ENCODE measurements at places on chromosomes 1 and 21.

DNA sequence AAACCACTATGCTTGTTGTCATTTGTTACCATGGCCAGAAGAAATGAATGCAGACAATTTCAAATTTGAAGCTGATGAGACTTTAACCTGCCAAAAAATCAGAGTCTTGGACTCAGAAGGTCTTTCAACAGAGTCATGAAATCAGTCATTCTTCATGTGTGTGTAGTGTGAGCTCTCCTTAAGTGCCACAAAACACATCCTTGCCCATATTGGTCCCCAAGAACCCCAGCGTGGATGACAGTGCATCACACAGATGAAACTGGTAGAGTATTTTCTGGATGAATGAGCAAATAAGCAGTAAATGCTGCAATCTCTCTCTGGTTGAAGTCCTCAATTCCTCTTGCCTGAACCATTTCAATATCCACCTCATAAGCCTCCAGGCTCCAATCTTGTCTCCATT lies 28.7 kb upstream of the ETS2 start:
- no peak for DNase-seq

GRCh38 chr1:70840260-70840953 lies 207.2 kb downstream of the PTGER3 start:
- no peak for DNase-seq

DNA sequence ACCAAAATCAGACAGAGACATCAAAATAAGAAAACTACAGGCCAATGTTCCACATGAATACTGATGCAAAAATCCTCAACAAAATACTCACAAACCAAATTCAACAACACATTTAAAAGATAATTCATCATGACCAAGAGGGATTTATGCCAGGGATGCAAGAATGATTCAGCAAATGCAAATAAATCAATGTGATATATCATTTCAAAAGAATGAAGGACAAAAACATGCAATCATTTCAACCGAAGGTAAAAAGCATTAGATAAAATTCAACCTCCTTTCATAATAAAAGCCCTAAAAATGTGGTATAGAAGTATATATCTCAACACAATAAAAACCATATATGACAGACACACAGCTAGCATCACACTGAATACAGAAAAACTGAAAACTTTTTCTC lies 81.5 kb upstream of the LYPLAL1 start:
- no peak for DNase-seq

GRCh38 chr1:179775009-179775408 lies 31.9 kb downstream of the FAM163A start:
- no peak for DNase-seq

- DNase-seq, result no peak
Measured at GRCh38 chr1:4725416-4725815, 71.0 kb downstream of the AJAP1 start.

DNA sequence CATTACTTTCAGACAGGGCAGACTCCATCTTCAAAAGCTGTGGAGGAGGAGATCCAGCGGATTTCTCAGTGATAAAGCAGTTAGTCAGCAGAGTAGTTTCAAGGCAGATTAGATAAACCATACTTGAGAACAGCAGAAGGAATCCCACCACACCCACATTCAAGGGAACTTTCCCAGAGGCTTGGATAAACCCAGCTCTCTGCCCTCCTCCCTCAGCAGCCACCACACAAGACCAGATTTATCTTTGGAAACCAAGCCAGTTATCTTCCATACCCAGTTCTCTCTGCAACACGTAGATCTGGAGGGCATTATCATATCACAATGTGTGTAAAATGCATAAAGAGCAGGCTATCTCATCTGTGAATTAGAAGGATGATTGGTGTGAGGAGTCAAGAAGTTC lies 40.2 kb downstream of the GFI1 start:
- DNase-seq, result no peak

DNA sequence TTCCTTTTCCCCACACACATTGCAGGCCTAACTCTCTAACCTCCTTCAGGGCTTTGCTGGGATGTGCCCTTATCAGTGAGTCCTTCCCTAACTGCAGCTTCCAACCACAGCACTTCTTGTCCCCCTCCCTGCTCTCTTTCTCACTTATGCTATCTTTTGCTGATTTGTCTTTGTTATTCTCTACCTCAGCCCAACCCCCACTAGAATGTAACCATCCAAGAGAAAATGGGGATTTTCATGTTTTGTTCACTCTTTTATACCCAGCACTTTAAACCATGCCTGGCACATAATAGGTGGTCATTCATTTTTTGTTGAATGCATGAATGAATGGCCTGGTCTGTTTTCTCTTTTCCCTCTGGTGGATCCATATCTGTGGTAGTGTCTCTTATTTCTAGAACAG lies 243.5 kb downstream of the KAZN start:
- DNase-seq, result no peak

- DNase-seq, result no peak
Measured at GRCh38 chr1:10685196-10685807, 111.1 kb downstream of the CASZ1 start.

GRCh38 chr1:58264462-58264861 lies 282.1 kb downstream of the OMA1 start:
- no peak for DNase-seq

DNA sequence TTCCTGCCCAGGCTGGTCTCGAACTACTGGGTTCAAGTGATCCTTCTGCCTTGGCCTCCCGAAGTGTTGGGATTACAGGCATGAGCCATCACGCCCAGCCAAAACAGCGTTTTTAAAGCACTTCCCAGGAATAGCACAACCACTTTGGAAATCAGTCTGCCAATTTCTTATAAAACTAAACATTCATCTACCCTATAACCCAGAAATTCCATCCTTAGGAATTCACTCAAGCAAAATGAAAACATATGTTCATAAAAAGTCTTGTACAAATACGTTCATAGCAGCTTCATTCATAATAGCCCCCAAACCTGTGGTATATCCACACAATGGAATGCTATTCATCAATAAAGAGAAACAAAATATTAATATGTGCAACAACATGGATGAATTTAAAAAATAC lies 36.1 kb downstream of the PHC2 start:
- no peak for DNase-seq

- no peak for DNase-seq
Measured at GRCh38 chr1:74502858-74503257, 9.6 kb downstream of the LRRC53 start.

GRCh38 chr1:160097151-160097910 lies 1.1 kb downstream of the IGSF8 start:
- DNase-seq, result peak; percentile 8

DNA sequence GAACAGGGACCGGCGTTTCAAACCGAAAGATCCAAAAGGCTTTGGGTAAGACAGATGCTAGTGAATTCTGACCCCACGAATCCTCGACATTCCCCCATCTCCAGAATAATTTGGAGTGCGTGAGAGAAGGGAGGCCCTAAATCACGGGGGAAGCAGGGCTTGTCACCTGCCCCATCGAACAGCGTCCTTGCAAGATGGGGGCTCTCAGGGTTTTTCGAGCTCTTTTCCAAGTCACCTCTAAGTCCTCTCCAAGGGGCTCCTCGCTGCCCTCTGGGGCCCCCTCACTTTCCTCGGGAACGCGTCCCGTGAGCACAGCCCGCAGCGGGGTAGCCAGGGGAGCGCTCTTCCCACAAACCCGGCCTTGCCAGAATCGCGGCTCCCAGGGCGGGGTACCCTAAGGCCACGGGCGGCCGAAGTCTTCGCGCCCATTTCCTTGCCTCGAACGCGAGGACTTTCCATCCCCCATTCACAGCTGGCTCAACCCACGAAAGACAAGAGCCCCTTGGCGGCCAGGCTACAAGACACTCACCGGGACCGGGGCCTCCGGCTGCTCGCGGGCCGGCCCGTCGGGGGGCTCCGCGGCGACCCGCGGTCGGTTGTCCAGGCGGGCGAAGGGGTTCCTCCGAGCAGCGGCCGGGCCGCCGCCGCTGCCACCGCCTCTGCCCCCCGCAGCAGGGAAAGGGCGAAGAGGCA lies 546 bp downstream of the DONSON start:
- DNase-seq, result no peak

- no peak for DNase-seq
Measured at GRCh38 chr1:161159913-161160243, 578 bp downstream of the USP21 start.

DNA sequence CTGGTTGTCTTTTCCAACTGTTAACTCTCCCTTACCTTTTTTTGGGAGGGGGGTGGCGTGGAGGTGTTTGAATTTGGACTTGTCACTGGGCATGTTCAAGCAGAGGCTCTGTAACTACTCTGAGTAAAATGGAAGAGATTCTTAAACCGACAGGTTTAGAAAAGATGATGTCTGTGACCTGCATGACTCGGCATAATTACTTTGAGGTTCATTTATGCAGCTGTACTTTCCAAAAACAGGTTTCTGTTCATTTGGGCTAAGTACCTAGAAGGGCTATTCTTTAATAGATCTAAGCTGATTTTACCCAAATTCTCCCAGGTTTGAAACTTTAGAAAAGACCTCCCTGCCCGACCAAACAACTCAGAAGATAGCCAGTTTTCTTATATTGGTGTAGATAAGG lies 80.3 kb downstream of the SLC35A3 start:
- no peak for DNase-seq

- DNase-seq, result no peak
Measured at GRCh38 chr1:29333008-29333407, 96.7 kb downstream of the PTPRU start.

GRCh38 chr1:170318736-170319135 lies 173.0 kb downstream of the NTMT2 start:
- DNase-seq, result no peak

- DNase-seq, result no peak
Measured at GRCh38 chr1:183989078-183989577, 48.4 kb downstream of the COLGALT2 start.

GRCh38 chr1:247277191-247277590 lies 21.3 kb downstream of the VN1R5 start:
- DNase-seq, result no peak

DNA sequence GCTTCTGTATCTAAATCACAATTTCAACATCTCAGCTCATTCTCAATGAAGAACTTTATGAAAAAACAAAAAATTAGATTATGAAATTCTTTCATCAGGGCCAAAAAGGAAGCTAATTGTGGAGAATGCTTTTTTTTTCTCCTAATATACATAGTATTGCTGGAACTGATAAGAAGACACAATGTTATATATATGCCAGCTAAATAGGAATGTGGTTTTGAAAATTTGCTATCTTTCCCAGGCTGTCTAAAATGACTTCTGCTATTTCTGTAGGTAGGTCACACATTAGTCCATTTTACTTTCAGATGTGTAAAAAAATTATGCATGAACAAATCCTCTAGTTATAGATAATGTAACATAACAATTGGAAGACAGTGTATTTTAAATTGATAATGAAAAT lies 732.9 kb downstream of the RWDD3 start:
- DNase-seq, result no peak

GRCh38 chr1:41394369-41394744 lies 33.1 kb downstream of the FOXO6 start:
- DNase-seq, result no peak

DNA sequence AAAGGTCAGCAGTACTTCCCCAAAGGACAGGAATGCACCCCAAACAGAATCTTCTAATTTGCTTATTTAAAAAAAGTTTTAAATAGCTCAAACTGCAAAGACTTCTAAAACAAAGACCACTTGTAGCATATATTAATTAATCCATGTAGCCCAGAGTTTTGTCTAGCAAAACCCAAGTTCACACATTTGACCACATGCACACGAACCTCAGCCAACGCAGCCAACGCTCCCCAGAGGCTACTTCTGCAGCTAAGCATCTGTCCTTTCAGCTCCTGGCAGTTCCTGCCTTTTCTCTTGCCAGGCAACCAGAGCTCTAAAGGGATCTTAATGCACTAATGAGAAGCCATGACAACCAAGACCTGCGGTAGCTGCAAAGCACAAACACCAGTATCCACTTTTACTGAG lies 89.6 kb downstream of the RERE start:
- DNase-seq, result no peak

GRCh38 chr1:2284932-2285331 lies 56.8 kb downstream of the SKI start:
- no peak for DNase-seq

- DNase-seq, result no peak
Measured at GRCh38 chr1:206578068-206578977, 33.9 kb downstream of the EIF2D start.

- DNase-seq, result no peak
Measured at GRCh38 chr1:235601104-235601503, 48.5 kb downstream of the GNG4 start.

- no peak for DNase-seq
Measured at GRCh38 chr1:41009466-41009865, 12.1 kb downstream of the SLFNL1 start.

GRCh38 chr1:26734501-26735058 lies 38.8 kb downstream of the ARID1A start:
- no peak for DNase-seq

DNA sequence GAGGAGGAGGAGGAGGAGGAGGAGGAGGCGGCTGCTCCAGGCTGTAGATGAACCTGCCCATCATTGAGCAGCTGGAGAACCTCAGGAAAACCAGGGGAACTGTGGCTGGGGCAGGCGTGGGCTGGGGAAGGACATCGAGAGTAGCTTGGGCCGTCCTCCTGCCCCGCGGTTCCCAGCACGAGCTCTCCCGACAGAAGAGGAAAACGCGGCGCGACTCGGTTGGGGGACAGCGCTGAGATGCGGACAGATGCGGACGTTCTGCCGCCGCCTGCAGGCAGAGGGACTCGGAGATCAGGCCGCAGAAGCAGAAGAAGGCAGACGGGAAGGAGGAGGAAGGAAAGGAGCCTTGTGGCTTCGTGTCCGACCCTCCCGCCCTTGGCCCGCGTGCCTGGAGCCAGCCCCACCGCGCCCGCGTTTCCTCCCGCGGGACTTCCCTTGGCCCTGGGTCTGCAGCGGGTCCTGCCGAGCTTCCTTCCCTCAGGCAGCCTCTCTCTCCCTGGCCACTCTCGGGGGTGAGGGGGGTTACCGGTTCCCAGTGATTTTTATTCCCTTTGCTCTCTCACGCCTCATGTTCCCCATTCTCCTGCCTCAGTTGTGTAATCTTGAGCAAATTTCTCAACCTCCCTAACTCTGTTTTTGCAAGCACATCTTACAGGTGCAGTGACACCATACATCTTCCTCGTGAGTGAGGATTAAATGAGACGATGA lies 1.7 kb upstream of the TNFRSF9 start:
- no peak for DNase-seq

DNA sequence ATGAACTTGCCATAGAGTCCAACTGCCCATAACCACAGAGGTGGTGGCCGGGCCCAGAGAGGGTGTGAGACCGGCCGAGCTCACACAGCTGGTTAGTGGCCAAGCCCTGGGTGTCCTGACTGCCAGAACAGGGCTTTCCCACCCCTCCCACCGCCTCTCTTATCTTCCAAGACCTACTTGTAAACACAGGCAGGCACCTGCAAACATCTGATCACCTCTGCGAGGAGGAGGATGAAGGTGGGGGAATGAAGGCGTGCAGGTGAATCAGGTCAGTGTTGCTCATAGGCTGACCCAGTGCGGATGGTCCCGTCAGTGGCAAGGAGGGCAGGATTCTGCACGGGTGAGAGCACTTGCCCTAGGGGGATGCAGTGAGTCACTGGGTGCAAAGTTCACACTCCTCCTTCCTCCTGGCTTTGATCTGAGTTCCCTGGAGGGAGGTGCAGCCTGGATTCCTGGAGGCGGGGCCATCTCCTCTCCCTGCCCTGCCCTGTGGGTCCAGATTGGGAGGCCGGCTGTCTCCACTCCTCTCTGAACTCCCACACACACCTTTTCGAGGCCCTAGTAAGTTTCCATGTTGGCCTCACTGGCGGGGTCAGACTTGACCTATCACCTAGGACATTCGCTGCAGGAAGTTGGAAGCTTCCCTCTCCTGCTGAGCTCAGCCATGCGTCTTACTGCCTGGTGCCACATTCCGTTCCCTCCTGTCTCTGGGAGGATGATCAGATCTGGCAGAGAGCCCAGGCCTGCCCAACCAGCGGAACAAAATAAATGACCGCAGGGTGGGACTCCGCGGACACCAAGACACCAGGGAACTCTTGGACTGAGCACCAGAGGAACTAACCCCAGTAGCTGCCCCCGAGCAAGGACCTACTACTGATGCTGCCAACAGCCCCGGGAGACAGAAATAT lies 7.3 kb downstream of the UQCRHL start:
- no peak for DNase-seq

Data from activated T-helper 1 cell treated with anti-CD3 and anti-CD28 coated beads, Interleukin-12 subunit alpha, Interleukin-12 subunit beta, Interleukin-2, Interleukin-4 antibody, amounts not matched to agents 30 ng/mL and 10 ng/mL and 1 ng/mL, durations not matched to agents 14 hours and 24 hours and 36 hours (primary cell).